Upper lobe of left lung (tissue), 6 donors: ENCODE measurements at places on chromosomes 12 and 14.

DNA sequence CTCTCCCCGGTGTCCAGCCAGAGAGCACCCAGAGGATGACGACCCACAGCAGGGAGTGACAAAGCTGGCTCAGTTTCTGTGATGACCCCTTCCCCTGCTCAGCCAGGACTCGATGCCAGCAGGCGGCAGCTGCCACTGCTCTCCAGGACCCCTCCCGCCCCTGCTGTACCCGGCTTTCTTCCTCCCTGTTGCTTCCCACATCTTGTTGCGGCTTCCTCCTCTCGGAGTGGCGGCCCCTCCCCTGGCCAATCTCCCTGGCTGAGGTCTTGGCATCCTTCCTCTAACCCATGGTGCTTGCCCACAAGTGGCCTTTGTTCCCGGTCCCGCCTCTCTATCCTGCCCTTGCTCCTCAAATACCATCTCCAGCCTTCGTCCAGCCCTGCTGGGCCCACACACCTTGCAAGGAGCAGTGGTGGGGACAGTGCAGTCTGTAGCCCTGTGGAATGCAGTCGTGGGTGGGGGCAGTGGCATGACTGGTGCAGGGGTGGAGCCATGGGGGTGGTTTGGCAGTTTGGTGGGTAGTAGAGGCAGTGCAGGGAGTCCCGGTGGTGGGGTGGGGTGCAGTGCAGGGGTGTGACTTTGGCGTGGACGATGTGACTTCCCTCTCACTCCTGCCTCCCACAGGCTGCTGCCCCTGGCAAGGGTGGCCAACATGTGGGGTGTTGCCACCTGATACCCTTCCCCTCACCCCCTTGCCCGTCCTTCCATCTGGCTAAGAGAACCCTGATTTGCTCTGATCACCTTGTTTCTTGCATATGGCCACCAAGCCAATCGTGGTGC, 16.3 kb upstream of the BEGAIN start:
- H3K4me1 ChIP-seq, result no peaks in the 10 kb centered on the region
- no peak overlapping the region for H3K27ac ChIP-seq
- no peaks in the 10 kb centered on the region for H3K36me3 ChIP-seq
- H3K4me3 ChIP-seq, result no peak overlapping the region
- no peaks in the 10 kb centered on the region for H3K27me3 ChIP-seq
- DNase-seq, result no peak

- no peaks in the 10 kb centered on the region for H3K27me3 ChIP-seq
- H3K27ac ChIP-seq, result no peak overlapping the region
- no peak overlapping the region for H3K4me3 ChIP-seq
- no peaks in the 10 kb centered on the region for H3K4me1 ChIP-seq
- no peaks in the 10 kb centered on the region for H3K36me3 ChIP-seq
Observed at GRCh38 chr12:88237954-88238353, 95.8 kb downstream of the TMTC3 start.

DNA sequence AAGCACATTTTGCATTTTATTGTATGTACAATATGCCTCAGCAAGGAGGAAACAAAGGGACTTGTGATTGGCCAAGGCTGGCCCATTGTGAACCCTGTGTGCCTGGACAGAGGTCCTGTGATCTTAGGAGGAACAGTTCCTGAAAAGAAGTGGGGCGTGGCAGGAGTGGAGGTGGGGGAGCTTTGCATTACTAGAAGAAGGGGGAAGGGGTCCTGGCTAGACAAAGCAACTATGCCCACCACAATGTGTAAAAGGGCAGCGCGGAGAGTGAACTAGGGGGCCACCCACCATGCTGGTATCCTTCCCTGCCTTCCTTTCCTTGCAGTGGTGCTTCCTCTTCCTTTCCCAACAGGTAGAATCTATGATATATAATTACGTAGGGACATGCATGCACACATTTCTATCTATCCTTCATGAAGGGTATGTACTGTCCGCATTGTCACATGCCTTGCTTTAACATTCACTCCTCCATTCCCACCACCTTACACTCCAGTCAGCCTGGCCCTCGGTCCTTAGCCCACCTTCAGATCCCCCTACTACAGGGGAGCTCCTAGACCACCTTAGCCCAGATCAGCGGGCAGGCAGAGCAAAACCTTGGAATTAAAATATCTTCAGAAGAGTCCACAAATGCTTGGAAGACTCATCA, 12.5 kb downstream of the KRT8 start:
- peaks cover under 1% of the 10 kb centered on the region for H3K36me3 ChIP-seq
- H3K27ac ChIP-seq, result no peak overlapping the region
- peaks cover 4% of the 10 kb centered on the region for H3K4me1 ChIP-seq
- H3K27me3 ChIP-seq, result no peaks in the 10 kb centered on the region
- no peak for DNase-seq

DNA sequence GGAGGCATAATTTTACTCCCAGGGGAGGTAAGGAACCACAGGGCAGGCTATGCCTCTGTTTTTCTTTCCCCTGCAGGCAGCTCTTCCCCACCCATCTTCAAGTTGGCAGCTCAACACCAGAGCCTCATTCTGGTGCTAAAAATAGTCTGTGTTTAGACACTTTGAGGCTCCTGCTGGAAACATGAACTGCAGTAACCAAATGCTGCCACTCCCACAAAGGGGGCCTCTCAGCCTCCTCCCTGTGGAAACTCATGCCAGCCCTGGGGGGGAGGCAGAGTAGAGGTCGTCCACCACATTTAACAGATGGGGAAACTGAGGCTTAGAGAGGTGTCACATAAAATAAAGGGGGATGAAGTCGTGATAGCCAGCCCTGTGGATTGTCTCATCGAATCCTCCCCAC, 61.4 kb downstream of the WSCD2 start:
- DNase-seq, result no peak
- no peak overlapping the region for H3K4me3 ChIP-seq
- no peak overlapping the region for H3K27ac ChIP-seq
- no peaks in the 10 kb centered on the region for H3K4me1 ChIP-seq
- no peaks in the 10 kb centered on the region for H3K36me3 ChIP-seq
- H3K27me3 ChIP-seq, result no peaks in the 10 kb centered on the region

- no peak overlapping the region for H3K4me3 ChIP-seq
- DNase-seq, result no peak
- no peak overlapping the region for H3K27ac ChIP-seq
- H3K36me3 ChIP-seq, result no peaks in the 10 kb centered on the region
- H3K27me3 ChIP-seq, result no peaks in the 10 kb centered on the region
Observed at GRCh38 chr14:52153939-52154338, 85.1 kb upstream of the NID2 start.

DNA sequence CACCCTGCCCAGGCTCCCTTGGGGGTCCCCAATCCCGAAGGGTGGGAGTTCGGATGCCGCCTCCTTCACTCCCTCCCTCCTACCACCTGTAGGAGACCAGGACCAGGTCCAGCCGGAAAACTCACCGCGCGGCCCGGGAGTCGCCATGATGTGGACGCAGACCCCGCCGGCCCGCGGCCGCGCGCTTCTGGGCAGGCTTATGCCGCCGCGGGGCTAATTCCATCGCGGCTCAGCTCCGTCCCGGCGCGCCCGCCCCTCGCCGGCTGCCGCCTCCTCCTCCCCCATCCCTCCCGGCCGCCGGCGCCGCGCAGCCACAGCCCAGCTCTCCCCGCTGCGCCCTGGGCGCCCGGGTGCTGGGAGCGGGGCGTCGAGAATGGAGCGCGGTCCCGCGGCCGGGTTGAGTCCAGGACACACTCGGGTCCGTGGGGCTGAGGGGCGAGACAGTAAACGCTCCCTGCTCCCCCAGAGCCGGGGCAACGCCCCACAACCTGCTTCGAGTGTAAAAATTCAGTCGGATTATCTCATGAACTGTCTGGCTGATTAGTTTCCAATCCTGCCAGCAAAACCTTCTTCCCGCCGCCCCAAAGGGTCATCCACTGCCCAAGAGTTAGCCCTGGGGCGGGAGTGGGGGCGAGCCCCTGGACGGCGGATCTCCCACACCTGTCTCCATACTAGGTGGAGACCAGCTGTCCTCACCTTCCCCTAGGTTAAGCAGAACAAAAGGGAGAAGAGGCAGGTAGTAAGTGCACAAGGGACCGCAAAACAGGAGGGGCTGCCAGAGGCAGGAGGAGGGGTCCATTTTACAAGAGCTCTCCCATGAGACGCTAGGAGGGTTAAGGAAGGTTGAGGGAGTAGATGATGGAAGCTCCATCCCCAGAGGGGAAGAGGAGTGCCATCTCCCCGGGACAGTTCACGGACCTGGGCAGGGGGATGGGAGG, at the start of gene ANO2:
TSS of gene ANO2 (minus strand) at position 189 of the 938 bp plus-strand sequence. CDS start at position 147, 42 bp downstream.
- H3K27ac ChIP-seq, result no peak within 1 kb of the TSS
- peak within 1 kb of the TSS; percentile 43 for H3K4me3 ChIP-seq
- no peaks in the 10 kb centered on the region for H3K36me3 ChIP-seq
- DNase-seq, result peak; percentile 87
- H3K4me1 ChIP-seq, result peaks cover 4% of the 10 kb centered on the region
- peaks cover 8% of the 10 kb centered on the region for H3K27me3 ChIP-seq

- DNase-seq, result no peak
- no peak overlapping the region for H3K27ac ChIP-seq
- no peak overlapping the region for H3K4me3 ChIP-seq
- H3K27me3 ChIP-seq, result no peaks in the 10 kb centered on the region
- H3K4me1 ChIP-seq, result no peaks in the 10 kb centered on the region
Observed at GRCh38 chr12:3647504-3647903, 105.4 kb downstream of the CRACR2A start.

DNA sequence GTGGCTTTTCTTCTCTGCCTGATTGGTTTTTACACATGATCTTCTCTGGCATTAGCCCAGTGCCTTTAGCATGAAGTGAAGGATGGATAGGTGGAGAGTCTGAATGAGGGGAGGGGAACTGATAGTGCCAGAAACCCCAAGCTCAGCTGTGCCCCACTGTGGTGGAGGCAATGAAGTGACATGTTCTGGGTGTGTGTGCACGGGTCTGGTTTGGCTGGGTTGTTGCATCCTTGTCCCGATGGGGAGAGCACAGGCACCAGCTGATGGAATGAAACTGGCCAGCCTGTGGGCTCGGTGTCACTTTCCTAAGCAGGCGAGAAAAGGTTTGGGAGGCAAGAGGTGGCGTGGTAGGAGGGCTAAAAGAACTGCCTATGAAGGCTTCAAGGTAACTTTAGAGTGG, 65.3 kb downstream of the CACNA1C start:
- H3K4me3 ChIP-seq, result no peak overlapping the region
- peak overlapping the region; percentile 63 for H3K27ac ChIP-seq
- no peak for DNase-seq
- H3K4me1 ChIP-seq, result no peaks in the 10 kb centered on the region
- no peaks in the 10 kb centered on the region for H3K36me3 ChIP-seq
- H3K27me3 ChIP-seq, result no peaks in the 10 kb centered on the region

- H3K27me3 ChIP-seq, result no peaks in the 10 kb centered on the region
- H3K27ac ChIP-seq, result no peak overlapping the region
- no peak for DNase-seq
- H3K36me3 ChIP-seq, result no peaks in the 10 kb centered on the region
- peaks cover 9% of the 10 kb centered on the region for H3K4me1 ChIP-seq
Observed at GRCh38 chr12:116610971-116611541, 51.9 kb downstream of the MAP1LC3B2 start.
